Fibroblast of lung (primary cell): ENCODE measurements at places on chromosomes 4 and X.

DNA sequence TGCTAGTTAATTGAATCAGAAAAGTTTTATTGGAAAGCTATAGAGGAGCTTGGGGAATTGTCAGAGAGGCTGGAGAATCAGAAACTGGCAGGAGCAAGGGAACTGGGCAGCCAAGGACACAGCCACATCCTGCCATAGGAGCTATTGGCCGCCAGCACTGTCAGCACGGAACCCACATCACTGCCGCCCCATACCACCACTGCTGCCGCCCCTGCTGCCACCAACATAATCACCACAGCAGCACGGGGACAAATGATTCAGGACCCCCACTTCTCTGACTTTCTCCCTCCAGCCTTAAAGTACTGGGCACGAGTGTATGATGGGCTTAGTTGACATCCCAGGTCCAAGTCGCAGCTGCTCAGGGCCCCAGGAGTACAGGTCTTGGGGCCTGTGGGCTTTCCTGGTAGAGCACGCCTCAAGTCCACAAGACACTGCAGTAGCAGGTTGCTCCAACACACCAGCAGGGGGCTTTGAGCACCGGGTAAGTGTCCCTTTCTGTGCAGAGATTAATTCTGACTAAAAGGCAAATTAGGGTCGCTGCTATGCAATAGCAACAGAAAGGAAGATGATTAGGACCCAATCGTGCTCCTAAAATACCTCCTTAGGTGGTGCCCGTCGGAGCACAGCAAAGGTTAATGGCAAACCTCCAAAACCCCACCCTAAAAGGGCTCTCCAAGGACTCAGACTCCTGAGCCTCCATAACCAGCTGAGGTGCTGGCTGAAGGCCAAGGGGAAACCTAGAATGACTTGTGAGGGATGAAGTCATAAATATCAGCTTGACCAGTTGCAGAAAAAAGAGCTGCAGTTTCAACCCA lies 6.9 kb downstream of the PJA1 start:
- peak; percentile 72 for DNase-seq

- peak; percentile 42 for DNase-seq
These were observed 39.2 kb upstream of the TLR3 start for GRCh38 chr4:186029571-186030398.

DNA sequence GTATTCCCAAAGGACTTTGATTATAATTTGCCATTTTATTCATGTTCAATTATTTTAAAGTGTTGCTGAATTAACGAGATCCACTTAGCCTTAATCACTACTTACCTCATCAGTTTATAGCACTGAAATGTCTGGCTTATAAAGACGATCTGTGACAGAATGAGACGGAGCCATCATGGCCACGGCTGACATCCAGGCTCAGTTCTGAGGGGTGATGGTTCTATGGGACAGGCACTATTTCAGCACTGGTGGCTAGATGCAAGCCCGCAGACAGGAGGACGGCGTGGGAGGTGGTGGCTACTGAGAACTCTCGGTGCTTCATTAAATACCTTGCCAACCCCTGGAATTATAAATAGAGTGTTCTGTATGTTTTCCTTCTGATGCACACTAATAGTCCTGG lies 1084.2 kb upstream of the TENM3 start:
- DNase-seq = peak; percentile 6

DNA sequence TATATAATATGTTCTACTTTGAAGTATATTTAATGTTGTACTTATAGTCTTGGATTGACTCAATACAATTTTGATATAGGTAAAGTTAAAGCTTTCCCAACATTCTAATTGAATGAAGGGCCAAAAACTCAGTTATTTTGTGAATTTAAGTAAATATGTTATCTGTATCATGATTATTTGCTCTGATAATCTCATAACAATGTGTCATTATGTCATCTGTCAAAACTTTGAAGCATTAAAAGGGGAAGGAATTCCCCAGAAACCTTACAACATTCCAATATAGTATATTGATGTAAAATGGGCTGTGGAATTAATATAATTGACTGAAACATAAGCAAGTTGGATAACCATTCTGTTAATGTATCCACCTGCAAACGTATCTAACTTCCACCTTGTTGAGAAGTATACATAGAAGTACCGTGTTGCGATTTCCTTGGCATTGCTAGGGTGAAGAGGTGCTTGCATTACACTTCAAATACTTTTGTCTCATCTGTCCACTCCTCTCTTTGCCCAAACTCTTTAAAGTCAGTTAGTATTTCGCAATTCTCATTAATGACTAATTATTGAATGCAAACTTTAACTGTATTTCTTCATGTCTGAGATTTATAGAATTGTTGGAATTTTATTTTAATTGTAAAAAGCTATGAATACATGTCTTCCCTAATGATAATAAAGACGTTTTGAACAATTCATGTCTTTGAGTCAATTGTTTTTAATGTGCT lies 1982.1 kb upstream of the ADGRL3 start:
- DNase-seq = no peak

DNA sequence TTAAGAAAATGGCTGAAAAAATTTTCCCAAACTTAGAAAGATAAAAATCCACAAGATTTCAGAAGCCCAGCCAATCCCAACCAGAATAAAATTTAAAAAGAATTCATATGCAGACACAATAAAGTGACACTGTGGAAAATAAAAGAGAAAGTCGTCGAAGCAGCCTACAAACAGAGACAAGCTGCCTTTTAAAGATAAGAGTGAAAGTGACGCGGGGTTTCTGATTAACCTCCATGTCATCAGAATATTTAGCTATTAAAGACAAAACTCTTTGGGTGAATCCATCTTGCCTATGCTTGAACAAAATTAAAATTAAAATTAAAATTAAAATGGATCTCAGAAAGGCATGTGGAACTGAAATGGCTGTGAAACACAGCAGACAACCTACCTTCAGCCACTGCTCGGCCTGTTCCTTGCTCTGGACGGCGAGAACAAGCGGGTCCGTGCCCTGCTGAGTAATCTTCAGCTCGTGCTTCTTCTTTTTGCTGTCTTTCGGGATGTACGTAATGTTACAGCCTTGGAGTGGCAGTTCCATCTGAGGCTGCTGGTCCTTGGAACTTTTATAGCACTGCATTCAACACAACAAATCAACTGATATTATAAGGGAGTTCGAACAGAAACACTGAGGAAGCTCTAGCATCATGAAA lies 101.4 kb downstream of the AFAP1 start:
- DNase-seq = no peak

DNA sequence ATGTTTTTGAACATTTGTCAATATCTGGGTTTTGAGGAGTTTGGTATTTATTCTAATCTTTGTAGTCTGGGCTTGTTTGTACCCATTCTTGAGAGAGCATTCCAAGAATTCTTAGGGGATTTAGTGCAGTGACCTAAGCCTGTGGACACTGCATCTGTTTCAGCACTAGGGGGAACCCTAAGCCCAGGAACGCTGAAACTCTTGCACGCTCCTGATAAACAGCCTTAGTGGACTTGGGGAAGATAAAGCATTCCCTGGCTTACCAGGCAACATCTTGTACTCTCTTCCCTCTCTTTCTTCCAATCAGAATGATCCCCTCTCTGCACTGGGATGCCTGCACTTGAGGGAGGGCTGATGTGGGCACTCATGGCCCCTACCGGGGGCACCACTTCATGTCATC lies 654.9 kb upstream of the HTR2C start:
- peak; percentile 20 for DNase-seq

GRCh38 chr4:186939226-186939625 lies 215.6 kb upstream of the FAT1 start:
- DNase-seq = no peak

GRCh38 chrX:47093248-47093647 lies 15.0 kb downstream of the RGN start:
- peak; percentile 24 for DNase-seq

DNA sequence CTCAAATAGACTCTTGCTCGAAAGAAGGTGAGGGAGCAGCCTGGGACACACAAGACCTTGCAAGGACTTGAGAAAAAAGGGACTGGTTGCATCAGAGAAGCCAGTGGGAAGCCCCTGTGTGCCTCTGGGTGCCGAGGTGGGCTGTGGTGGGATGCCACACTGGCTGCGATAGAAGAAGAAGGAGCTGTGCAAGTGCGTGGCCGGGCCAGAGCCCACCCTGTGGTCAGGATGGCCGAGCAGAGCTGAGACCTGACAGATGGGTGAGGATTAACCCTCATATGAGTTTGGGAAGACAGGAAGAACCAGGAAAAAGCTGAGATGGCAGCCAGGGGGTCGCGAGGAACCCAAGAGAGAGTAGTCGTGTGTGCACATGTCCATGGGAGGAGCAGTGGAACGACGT lies 44.6 kb upstream of the HGFAC start:
- no peak for DNase-seq

DNA sequence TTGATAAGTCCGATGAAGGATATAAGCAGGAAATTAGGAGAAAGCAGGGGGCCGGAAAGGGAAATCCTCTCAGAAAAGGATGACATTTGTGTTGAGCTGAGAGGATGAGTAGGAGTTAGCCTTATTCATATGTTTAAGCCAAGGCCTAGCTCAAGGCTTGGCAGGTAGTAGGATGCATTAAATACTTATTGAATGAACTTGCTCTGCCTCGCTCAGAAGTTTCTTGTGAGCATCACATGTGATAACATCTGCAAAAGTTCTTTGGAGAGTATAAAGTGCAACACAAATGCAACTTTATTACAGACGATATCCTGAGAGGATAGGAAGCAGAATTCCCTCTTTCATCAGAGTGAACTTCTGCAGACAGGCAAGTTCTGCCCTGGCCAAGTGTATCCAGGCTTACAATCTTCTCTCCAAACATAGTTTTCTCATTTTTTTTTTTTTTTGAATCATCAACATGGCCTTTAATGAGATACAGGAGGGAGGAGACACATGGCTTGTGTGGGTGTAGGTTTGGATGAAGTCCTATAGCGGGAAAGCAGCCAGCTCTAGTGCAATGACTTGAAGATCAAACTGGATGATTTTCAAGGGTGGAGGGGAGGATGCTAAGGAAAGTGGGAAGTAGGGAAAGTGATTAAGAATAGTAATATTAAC lies 48.1 kb downstream of the LUZP4 start:
- peak; percentile 78 for DNase-seq

DNA sequence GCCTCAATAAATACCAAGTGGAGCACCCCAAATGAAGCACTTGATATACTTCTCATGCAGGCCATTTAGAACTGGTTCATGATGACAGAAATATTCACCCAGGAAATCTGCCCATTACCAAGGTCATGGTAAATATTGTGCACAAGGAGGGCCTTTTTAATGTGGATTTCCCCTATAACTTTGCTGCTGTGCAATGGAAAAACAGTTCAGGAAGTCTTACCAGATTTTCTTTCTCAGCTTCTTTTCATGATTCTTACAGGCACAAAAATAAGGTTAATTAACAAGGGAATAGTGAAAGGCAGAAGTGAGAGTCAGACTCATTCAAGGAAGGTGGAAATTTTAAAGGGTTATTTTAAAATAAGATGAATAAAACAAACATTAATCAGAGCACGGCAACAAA lies 904.3 kb upstream of the GRIA3 start:
- no peak for DNase-seq

DNA sequence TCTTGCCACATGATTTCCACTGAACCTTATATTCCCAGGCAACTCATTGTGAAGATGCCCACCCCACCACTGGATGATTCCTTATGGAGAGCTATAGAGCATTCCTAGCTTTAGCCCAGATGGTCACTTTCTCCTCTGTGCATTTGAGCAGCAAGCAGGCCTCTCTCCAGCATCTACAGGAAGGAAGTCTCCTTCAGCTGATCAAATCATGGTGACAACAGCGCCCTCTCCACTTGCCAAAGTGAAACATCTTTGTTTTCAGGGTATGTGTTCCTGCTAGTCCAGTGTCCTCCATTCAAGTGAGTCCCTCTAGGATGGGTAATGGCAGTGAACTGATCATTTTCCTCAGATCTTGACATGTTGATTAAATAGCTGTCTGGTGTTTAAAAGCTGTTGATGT lies 10.9 kb upstream of the SYTL5 start:
- DNase-seq = no peak

GRCh38 chr4:145132511-145133098 lies 34.5 kb downstream of the ABCE1 start:
- peak; percentile 26 for DNase-seq

GRCh38 chr4:22077571-22077970 lies 129.0 kb upstream of the KCNIP4 start:
- DNase-seq = peak; percentile 19

GRCh38 chr4:80073473-80074008 lies 512 bp upstream of the ANTXR2 start:
- DNase-seq = no peak

DNA sequence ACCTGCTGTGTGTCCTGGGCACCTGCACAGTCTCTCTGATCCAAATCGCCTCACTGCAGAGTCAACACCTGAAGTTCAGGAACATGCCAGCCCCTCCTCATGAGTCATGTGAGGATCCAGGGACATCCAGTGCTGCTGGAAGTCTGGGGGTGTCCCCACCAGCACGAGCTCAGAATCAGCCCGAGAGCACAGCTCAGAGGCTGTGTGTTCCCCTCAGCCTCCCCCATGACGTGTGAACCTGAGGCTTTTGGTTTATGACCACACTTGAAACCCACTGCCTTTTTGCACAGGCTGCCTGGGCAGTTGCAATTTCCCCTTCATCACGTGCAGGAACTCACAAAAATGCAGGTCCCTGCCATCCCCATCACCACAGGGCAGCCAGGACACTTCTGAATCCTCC lies 47.1 kb downstream of the PPP2R2C start:
- DNase-seq = no peak

DNA sequence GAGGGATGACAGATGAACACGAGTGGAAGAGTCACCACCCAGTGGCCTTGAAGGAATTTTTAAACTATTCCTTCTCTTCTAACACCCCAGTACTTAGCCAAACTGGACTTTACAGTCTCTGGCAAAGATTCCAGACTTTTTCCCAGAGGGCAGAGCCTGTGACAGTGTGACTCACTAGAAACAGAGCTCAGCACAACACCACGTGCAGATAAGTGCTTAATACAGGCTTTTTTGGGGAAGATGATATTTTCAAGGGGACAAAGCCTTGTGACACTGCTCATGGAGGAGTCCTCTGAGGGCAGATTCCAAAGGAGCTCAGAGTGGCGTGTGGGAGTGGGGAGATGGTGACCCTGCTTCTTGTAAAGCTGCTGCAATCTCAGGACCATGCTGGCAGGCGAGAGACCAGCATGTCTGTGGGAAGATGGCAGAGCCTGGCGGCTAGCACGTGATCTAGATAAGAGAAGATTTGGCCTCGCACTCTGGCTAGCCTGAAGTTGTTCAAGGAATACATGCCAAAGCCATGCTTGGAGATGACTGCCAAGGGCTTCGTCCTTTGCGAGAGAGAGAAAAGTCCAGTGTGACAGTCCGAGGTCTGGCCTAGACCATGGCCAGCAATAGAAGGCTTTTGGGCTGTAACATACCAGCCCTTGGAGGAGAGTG lies 2.4 kb downstream of the RAB33A start:
- peak; percentile 71 for DNase-seq

DNA sequence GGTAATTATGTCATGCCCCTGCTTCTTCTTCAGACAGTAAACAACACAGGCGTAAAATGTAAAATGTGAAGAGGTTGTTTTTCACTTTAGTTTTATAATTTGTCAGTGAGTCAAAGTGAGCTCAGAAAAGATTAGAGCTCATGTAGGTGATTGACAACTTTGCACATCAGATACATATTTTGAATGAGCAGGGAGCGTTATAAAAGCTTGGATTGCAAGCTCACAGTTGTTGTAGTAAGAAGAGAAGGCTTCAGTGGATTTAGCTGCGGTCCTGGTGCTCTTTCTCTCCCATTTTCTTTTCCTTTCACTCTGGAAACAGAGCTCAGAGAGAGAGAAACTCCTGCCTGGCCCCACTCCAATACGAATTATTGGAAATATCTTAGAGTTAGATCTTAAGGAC lies 26.4 kb downstream of the MTMR1 start:
- DNase-seq = no peak

GRCh38 chr4:152630324-152630723 lies 49.5 kb downstream of the TMEM154 start:
- no peak for DNase-seq

- DNase-seq = peak; percentile 83
These were observed 39.0 kb upstream of the RASL11B start for GRCh38 chr4:52822972-52823701.

- peak; percentile 77 for DNase-seq
These were observed 143.9 kb downstream of the BCOR start for GRCh38 chrX:39953879-39954278.
